NCI-H524 treated with DMSO at 0.1 percent for 48 hours (cell line): ENCODE measurements at places on chromosomes 13 and 19.

- DNase-seq: no peak
These were observed 6.4 kb downstream of the ZNF350 start for GRCh38 chr19:51980116-51980736.

GRCh38 chr13:98398581-98398980 is 178.3 kb downstream of the STK24 start:
- no peak for DNase-seq

DNA sequence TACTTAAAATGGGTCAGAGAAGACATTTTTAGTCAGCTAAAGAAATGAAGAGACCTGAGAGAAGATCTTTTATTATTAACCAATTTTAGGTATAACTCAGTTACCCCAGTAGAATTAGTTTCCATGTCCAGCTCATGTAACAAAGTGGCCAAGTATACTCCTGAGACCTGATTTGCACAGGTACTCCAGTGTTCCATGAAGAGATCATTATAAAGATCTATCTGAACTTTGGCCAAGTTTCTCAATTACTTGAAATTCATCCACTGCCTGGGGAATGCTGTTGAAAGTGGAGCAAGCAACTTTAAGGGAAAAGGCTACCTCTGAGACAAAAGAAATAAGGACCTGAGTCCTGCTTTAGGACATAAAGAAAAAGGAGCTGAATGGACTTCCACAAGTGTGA is 47.0 kb downstream of the EDNRB start:
- no peak for DNase-seq

DNA sequence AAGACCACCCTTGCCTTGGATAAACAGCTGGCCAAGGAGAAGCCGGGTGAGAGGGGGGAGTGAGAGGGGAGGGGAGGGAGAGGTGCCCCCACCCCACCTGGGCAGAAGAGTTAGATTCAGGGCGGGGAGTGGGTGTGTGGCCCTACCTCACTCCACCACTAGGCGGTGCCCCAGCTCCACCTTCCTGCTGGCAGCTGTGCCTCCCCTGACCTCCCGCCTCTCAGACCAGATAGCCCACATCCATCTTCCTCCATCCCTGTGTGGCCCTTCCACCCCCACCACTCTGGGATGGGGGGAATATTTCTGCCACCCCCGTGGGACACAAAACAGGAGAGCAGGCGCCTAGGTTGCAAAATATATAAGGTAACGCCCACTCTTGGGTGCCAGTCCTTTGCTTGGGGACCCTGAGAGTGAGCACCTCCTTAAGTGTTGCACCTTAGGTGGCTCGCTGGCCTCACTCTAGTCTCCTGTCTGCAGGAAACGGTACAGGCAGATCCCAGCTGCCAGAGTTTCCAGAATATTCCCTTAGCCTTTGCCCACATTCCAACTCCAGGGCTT is 13.8 kb upstream of the EHD2 start:
- peak; percentile 11 for DNase-seq

- DNase-seq: no peak
These were observed 1.6 kb upstream of the ZNF567 start for GRCh38 chr19:36685835-36686234.

DNA sequence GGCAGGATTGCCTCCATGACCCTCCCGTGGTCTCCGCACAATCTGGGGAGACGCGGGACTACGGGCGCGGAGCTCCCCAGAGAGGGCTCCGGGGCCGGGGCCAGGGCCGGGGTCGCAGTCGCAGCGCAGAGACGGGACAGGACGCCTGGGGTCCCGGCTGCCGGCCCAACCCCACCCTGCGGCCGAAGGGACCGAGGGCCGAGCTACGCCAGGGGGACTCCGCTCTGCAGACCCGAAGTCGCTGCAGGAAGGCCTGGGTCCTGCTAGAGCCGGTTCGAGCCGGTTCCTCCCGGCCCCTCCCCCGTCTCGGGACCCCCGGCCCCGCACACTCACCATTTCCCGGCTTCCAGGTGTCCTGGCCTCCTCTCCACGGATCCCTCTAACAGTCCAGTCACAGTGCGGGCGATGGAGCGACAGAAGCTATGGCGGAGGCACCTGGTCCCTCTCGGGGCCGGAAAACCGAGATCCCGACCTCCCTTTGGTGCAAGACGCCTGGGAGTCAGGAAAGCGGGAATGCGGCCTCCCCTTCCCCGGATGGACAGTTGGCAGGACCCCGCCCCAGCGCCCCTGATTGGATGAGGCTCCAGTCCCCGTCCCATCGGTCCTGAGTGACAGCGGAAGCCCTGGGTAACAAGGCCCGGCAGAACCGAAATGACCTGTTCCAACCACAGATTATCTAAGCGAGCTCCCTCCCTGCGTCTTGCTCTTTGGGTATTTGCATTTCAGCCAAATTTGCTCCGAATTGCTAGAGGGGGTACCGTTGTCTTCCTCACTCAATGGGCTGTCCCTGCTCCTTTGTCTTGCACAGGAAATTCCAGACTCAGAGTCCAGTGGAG is at the start of gene ZNF625:
Gene ZNF625 (minus strand): TSS at position 512 of the 836 bp plus-strand sequence. CDS start 176 bp downstream, at position 336.
- DNase-seq: peak; percentile 76

DNA sequence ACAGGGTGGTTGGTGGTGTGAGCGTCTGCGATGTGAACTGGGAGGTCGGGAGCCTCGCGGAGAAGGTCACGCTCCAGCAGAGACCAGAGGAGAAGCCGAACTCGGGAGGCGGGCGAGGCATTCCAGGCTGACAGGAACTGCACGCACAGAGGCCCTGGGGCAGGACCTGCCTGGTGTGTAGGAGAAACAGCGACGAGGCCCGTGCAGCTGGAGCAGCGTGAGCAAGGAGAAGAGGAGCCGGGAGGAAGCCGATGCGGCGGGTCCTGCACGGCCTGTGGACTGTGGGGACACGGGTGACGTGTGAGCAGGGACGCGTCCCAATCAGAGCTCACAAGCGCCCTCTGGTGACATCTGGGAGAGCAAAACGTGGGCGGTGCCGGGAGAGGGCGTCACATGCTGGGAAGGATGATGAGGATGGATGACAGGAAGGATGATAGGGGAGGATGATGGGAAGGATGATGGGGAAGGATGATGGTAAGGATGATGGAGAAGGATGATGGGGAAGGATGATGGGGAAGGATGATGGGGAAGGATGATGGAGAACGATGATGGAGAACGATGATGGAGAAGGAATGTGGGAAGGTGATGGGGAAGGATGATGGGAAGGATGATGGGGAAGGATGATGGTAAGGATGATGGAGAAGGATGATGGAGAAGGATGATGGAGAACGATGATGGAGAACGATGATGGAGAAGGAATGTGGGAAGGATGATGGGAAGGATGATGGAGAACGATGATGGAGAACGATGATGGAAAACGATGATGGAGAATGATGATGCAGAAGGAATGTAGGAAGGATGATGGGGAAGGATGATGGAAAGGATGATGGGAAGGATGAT is 16.1 kb upstream of the MADCAM1 start:
- no peak for DNase-seq

- DNase-seq: peak; percentile 99
These were observed 9.5 kb downstream of the B3GLCT start for GRCh38 chr13:31209172-31209840.

GRCh38 chr13:109226631-109227030 is 559.8 kb downstream of the IRS2 start:
- DNase-seq: no peak

DNA sequence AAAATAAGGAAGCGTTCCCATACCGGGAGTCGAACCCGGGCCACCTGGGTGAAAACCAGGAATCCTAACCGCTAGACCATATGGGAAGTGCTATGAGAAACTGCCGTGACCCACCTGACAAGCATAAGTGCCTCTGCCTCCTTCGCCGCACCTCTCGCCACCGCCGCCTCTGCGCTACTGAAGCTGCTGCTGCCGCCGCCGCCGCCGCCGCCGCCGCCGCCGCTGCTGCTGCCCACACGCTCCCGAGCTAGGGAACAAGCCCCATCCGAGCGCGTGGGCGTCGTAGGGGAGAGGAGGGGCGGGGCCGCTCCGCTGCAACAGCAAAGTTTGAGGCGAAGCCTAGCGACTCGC is 610 bp upstream of the WBP4 start:
- DNase-seq: peak; percentile 36

GRCh38 chr13:31330236-31330635 is 130.5 kb downstream of the B3GLCT start:
- no peak for DNase-seq

GRCh38 chr19:10289836-10290356 is at the start of gene ICAM5:
TSS of gene ICAM5 (plus strand) at chr19:10289952. CDS start at chr19:10290044, 92 bp downstream.
- no peak for DNase-seq
